ENCODE measurements at places on chromosomes 1 and 21. TPM values are rescaled to one million over a fixed set of nuclear protein-coding genes. Genes with fewer than 3 reads are reported as not detected.

The KCNJ6 gene
- 9.2 TPM for total RNA-seq

The LCE1A gene
- total RNA-seq, result not detected

The CD2 gene
- total RNA-seq, result not detected

GRCh38 chr1:86955678-86956077, 41.2 kb downstream of the HS2ST1 start:
- no peaks in the 10 kb centered on the region for H3K27me3 ChIP-seq
- H3K27ac ChIP-seq, result no peak overlapping the region
- no peak overlapping the region for H3K4me3 ChIP-seq
- H3K4me1 ChIP-seq, result peaks cover 2% of the 10 kb centered on the region
- no peak for DNase-seq

The UBXN10 gene
- total RNA-seq, result not detected

DNA sequence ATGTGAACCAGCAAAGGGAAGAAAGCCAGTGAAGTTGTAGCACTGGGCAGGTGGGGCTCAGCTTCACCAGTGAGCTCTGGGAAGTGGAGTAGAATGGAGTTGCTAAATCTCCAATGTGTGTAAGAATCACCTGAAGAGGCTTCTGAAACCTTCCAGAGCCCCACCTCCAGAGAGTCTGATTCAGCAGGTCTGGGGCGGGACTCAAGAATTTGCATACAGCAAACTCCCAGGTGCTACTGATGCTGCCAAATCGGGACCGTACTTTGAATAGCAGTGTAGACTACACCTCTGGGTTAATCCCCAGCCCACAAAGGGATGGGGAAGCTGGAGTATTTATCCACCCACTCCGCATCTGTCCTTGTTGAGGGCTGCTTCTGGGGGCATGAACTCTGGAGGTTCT, 154.3 kb downstream of the IGSF21 start:
- H3K27ac ChIP-seq, result no peak overlapping the region
- no peaks in the 10 kb centered on the region for H3K4me1 ChIP-seq
- H3K4me3 ChIP-seq, result no peak overlapping the region
- no peaks in the 10 kb centered on the region for H3K27me3 ChIP-seq

DNA sequence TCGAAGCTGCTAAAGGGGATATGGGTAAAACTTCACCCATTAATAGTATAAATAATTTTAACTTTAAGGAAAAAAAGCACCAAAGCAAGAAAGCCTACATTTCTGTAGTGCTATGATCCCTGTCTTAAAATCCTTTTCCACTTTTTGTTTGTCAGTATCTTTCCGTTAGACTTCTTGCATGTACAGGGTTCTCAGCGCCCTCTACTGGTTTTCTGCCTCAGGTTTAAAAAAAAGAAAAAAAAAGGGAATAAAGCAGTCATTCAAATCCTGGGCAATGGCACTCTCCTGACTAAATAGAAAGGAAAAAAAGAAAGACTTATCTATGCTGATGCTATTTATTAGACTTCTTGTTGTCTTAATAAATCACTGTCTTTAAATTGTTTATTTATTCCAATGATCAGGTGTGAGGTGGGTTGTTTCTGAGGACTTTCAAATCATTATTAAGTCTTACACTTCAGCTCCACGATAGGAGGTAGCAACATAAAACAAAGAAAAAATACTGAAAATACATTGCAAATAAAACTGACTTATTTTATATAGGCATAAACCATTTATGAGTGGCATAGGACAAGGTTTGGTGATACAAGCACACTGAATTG, 475.4 kb upstream of the NR5A2 start:
- no peak for DNase-seq
- H3K4me3 ChIP-seq, result no peak overlapping the region
- H3K4me1 ChIP-seq, result peaks cover 8% of the 10 kb centered on the region
- H3K27me3 ChIP-seq, result peaks cover 5% of the 10 kb centered on the region
- H3K27ac ChIP-seq, result no peak overlapping the region
